ENCODE measurements at places on chromosomes 6 and 20.

DNA sequence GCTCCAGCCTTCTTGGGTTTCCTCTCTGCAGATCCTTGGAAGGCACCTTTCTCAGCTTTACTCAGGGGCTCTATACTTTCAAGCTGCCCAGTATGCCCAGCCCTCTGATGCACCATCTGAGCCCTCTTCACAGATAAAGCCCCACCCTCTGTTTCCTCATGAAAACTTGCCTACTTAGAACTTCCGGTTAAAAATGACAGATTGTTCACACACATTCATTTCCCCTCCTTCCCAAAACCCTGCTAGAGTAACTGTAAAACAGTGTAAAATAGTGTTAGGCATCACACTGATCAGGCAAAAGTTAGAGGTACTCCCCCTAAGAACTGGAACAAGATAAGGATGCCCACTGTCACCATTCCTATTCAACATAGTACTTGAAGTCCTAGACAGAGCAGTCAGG is 14.0 kb upstream of the GCM1 start:
- DNase-seq = no peak

DNA sequence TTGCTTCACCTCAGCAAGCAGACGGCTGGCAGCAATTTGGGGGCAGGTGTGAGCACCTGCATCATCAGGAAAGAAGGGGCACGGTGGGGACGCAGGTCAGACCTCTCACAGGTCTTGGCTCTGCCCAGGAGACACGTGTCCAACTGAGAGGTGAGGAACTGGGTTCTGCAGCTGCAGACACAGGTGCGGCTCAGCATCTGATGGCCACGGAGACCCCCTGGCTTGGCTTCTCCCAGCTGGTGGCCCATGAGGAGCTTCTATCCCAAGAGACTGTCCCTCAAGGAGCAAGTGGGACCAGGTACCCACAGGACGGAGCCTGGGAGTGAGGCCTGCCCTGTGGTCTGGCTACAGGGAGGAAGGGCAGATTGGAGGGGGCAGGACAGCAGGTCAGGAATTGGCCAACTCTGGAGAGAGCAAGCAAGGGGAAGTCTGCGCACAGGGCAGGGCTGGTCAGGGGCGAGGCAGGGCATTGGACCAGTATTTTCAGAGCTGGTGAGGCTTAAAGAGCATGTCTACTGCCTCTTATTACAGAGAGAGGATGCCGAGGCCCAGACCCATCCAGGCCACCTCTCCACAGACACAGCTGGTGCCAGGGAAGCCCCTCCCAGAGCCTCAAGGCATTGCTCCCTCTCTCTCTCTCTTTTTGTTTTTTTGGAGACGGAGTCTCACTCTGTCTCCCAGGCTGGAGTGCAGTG is 4.2 kb downstream of the STMN3 start:
- no peak for DNase-seq

DNA sequence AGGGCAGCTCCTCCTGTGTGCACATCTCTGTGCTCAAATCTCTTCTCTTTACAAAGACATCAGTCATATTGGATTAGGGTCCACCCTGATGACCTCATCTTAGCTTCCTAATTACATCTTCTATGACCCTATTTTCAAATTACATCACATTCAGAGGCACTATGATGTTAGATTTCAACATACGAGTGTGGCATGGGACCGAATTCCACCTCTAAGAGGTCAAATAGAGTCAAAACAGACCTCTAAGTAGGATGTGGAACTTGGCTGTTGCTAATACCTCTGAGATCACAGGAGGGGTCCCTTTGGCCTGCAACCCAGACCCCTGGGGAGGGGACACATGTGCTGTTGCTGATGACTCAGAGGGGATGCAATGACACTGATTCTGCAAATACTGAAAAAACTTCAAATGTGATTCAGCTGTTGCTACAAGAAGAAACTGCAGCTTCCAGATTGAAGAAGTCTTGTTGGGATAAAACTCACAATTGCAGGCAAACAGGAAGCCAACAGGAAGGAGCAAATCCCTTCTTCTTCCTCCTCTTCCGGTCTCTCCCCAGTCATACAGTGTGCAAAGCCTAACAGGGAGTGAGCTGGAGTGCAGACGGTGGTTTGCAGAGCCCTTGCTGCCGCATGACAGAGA is 216.2 kb downstream of the MYLK4 start:
- DNase-seq = peak; percentile 72

DNA sequence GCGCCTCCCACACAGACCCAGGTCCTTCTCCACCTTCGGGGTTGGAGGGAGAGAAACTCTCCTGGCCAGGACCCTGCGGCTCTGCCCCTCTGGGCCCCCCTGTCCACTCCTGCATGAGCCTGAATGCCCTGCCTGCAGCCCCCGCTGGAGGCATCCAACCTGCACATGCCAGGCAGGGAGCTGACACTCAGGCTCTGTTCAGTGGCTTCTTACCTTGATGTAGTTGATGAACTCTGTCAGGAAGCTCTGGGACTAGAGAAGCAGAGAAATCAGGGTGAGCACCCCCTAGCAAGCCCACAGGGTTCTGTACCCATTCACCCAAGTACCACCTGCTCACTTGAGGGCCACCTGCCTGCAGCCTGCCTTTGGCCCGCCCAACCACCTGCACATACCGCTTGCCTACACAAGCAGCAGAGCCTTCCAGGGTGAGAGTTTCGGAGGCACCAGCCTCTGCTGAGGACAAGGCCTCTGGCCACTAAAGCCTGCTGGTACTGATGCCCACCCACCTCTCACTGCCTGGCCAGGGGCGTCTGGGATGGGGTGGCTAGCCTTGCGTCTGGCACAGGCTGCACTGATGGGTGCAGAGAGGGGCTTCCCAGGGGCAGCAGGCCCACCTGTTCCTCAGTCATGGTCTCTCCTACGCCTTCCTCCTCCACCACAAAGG is 9.7 kb downstream of the DDRGK1 start:
- no peak for DNase-seq

GRCh38 chr6:53300656-53301551 is 47.8 kb downstream of the ELOVL5 start:
- no peak for DNase-seq

DNA sequence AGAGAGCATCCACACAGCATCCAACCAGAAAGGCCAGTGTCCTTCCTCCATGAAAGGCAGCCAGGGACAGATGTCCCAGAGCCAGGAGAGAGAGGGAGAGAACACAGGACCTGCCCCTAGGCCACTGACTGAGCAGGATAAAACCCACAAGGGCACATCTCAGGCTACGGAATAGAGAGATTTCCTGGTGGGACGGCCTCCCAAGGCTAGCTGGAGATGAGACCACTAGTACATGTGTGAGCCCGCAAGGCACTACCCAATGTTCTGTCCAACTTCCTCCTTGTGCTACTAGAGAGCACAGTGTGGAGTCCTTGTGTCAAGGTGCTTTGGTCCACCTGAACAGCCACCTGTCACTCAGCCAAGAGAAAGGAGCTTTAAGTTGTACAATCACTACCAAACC is 44.2 kb downstream of the PLCG1 start:
- no peak for DNase-seq

DNA sequence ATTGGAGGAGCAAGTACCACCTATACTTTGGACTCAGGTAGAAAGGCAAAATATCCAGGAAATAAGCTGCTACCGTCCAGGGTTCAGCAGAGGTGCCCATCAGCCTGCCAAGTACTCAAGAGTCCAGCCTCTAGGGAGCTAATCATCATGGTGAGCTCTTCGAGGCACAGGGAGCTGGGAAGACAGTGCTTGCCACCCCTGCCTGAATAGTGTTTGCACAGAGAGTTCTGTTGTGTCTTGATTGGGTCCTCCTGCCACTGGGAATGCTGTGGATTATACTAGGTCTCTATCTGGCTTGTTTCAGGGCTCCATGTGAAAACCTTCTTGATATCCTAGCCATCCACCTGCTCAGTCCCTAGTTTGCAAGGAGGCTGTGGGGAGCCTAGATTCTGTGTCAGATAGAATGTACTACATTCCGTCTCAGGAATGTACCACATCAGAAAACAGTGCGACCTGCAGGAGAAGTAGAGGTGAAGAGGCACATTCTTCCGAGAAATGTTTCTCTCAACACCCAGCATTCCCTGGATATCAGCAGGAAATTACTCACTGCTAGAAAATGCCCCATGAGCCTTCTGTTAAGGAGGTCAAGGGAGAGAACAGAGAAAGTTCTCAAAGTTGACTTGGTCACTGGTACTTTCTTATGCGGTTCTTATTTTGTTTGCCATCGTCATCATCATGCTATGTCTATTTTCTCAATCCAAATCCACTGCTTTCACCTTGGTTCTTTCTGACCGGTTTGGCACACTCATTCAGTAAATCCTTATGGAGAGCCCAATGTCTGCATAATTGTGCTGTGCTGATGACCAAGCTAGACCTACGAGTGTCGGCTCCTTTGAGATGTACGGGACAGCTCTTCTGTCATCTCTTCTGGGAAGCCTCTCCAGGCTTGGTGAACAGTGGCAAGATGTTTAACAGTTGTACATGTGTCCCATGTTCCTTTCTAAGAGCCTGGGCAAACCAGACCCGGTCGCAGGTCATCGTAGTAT is 30.7 kb downstream of the PTPN1 start:
- DNase-seq = peak; percentile 89

GRCh38 chr20:32564921-32565734 is 20.0 kb downstream of the NOL4L start:
- no peak for DNase-seq

GRCh38 chr20:48065833-48066232 is 280.6 kb upstream of the SULF2 start:
- DNase-seq = no peak

- peak; percentile 55 for DNase-seq
These were observed 76.8 kb downstream of the PTPRK start for GRCh38 chr6:128443553-128443952.

GRCh38 chr6:7615611-7616383 is 25.8 kb downstream of the SNRNP48 start:
- DNase-seq = peak; percentile 60

- peak; percentile 54 for DNase-seq
These were observed 125.0 kb upstream of the DOK5 start for GRCh38 chr20:54350415-54350814.

All from fibroblast of skin of back (primary cell).